ENCODE measurements at places on chromosomes 7 and 10.

DNA sequence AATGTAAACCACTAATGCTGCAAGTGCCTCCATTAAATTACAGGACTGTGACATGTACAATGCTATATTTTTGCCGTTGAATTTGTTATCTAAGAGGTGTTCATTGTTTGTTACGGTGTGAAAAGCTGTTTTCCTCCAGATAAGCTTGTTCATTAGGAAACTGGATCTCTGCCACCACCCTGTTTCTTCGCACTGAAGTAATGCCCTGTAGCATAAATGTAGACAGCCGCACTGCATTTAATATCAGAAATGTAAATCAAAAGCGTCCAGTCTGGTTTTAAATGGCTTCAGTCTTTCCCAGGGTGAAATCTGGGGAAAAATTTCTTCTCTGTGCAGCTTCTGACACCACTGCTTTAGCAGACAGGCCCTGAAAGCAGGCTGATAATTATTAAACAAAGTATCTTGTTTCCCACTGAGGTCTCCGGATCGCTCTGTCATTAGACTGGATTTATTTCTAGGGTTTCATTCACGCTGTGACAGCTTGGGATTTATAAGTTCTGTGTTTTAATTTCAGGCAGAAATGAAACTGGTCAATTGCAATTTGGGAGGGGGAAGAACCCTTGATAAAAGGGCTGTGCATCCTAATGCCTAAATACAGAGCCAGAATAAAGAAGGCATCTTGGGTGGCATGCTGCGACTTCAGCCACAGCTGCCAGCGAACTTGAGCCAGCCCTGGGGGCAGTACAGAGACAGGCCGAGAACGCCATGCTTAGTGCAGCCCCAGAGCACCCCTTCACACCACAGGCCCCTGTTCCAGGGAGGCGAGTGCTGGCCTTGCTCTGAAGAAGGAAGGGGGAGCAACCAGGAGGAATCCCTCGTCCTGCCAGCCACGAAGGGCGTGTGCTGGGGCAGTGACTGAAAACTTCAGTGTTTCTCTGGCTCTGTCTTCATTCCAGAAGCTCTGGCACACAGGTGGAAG, 547.7 kb upstream of the GALNT17 start:
- no peak for DNase-seq

- no peak for DNase-seq
These were observed 10.4 kb downstream of the ELN start for GRCh38 chr7:74038194-74038961.

DNA sequence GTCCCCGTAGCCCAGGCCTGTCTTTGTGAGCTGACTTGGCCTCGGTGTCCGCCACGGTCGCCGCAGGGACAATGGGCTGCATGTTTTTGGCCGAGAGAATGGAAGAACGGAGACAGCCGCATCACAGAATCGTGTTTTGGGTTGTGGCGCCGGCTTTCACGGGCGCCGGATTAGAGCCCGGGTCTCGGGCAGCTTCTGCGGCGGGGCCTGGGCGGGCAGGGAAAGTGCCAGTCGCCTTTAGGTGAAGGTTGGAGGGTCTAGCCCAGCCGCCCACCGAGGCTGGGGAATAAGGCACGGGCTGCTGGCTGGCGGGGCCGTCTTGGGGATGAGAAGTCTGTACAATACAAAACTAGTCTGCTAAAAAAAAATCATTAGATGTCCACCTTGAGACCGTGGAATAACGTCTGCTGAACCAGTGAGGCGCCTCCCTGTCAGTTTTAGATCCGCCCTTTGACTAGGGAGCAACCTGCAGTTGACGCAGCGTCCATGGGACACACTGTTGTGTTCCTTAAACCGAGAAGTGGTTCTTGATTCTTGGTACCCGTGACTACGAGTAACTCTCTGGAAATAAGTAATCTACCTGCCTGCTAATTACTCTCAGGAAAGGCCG, 577 bp downstream of the DNAJB9 start:
- DNase-seq: peak; percentile 62

DNA sequence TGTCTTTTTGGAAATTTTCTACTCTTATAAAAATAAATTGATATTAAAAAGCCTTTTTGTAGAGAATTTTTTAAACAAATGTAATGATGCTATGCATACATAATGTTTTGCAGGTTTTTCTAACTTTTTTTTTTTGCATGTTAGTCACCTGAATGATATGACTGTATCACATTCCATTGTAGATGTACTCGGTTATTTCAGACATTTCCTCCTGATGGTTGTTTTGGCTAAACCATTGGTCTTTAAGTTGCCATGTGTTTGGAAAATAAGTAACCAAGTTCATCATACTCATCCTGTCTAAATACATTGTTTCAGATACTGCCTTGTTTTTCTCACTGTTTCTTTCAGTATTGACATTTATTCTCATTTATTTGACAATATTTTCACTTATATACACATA, 25.8 kb downstream of the NHLRC2 start:
- DNase-seq: no peak

DNA sequence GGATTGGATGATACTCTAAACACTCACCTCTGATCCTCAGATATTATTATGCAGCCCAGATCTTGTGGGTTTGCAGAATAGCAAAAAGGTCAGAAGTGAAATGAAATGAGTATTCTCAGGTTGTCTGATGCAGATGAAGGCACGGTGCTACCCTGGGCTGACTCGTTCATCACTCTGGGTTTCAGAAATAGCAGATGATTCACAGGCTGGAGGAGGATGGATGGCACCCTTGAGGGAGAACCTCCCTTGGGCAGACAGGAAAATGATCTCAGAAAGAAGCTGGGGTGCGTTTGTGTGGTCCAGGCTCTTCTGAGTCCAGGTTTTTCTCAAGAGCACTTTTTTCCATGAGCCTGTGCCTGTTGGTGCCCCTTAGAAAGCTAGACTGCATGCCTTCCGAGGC, 515.8 kb upstream of the MKI67 start:
- DNase-seq: no peak

DNA sequence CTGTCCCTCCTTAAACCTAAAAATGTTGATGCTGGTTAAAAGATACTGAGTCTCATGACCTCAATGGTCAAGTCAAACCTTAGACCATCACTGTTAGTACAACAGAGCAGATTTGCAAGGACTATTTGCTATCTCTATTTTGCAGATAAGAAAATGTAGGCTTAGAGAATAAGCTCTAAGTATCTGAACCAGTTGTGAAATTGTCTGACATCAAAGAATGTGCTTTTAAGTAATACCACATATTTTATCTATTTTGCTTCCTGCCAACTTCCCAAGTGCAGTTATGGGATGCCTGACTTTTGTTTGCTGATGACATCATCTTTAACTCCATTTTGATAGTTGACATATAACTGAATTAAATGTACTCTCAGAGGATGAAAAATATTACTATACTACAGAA, 83.6 kb upstream of the TMEM106B start:
- no peak for DNase-seq

GRCh38 chr7:38220452-38220851, 42.4 kb downstream of the STARD3NL start:
- no peak for DNase-seq

DNA sequence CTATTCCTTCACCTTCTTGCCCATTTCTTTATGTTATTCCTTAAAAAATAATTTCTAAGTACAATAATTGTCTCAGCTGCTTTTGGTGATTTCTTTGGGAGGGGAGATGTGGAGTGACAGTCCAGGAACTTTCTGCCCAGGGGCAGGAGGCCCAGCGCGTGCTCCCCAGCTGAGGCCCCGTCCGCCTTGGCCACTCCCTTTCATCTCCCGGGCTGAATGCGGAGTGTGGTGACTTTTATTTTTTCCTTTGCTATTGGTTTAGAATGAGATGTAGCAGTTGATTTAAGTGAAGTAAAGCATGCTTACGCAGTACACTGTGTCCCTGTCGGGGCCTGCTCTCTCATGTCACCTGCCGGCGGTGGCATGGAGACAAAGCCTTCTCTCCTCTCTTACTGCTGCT, 141.6 kb downstream of the MGMT start:
- no peak for DNase-seq

DNA sequence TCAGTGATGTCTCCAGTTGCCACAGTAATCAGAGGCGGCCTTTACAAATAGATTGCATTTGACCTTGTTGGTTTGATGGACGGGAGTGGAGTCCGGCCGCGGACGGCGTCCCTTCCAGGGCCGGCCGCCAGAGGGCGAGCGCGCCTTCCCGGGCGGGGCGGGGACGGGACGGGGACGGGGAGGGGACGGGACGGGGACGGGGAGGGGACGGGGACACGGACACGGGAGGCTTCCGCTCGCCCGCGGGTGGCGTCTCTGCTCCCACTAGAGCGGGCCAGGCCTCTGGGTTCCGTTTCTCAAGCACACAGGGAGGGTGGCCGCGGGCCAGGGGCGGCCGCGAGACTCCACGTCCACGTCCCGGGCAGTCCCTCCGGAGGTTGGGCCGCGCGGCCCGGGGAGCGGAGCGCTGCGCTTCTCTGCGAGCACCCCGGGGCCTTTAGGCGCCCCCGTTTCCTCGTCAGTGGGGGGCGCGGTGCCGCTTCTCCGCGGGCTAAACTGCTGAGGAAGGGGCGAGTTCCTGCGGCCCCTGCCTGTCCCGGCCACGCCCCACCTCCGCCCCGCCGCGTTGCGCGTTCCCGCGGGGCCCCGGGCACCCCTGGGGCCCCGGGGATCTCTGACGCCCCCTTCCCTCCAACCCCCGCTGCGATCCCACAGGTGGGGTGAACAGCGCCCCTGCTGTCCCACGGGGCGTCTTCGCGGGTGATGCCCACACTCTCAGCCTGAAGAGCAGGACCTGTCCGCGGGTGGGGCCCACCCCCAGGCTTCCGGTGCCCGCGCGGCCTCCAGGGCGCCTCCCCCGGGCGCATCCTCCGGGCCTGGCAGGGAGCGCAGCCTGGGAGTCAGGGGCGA, 84.2 kb upstream of the MKI67 start:
- peak; percentile 75 for DNase-seq

GRCh38 chr7:49778731-49779270, 5.4 kb downstream of the VWC2 start:
- DNase-seq: no peak

GRCh38 chr7:120783273-120783672, 74.7 kb downstream of the TSPAN12 start:
- no peak for DNase-seq

GRCh38 chr10:51911723-51912122, 212.3 kb upstream of the CSTF2T start:
- no peak for DNase-seq

GRCh38 chr7:100585511-100586265, at the start of gene LRCH4:
TSS of gene LRCH4 (minus strand) at chr7:100586129. CDS start at chr7:100586100, 29 bp downstream.
- DNase-seq: peak; percentile 50

DNA sequence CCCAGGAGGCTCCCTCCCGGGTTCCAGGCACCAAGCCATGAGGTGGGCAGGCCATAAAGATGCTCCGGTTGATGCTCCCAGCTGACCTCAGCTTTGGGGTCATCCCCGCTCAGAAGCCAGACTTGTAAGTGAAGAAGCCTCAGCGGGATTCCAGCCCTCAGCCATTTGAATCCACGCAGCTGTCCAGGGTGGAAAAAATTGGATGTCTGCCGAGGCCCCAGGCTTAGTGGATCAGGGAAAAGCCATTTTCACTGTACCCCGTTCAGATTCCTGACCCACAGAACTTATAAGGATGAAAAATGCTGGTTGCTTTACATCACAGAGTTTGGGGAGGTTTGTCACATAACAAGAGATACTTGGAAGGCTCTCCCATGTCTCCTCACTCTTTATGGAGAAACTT, 49.2 kb upstream of the CPN1 start:
- DNase-seq: no peak

GRCh38 chr10:1605999-1606940, 131.1 kb downstream of the ADARB2 start:
- no peak for DNase-seq

All from T47D (cell line).